ENCODE measurements at places on chromosomes 16 and 17. TPM values are rescaled to one million over a fixed set of nuclear protein-coding genes. Genes with fewer than 3 reads are reported as not detected.

The BRCA1 gene
- 8.3 TPM for total RNA-seq

The SLC6A2 gene
- 1.1 TPM for total RNA-seq

The CYGB gene
- total RNA-seq: 57.7 TPM

The GRAP gene
- total RNA-seq: 6.2 TPM

The CSH1 gene
- not detected for total RNA-seq

The TEKT1 gene
- total RNA-seq: 0.89 TPM

The NKD1 gene
- 37.0 TPM for total RNA-seq

The FKBP10 gene
- total RNA-seq: 73.3 TPM

The SRRM2 gene
- 931 TPM for total RNA-seq

The NECAB2 gene
- 0.80 TPM for total RNA-seq

The AGRP gene
- total RNA-seq: not detected

The SLC5A2 gene
- total RNA-seq: not detected

The ATAD5 gene
- 1.5 TPM for total RNA-seq

The MLYCD gene
- total RNA-seq: 8.2 TPM

The KRTAP16-1 gene
- not detected for total RNA-seq

The DYNLRB2 gene
- total RNA-seq: 2.2 TPM

All from sciatic nerve (tissue), 2 donors.